ENCODE measurements at places on chromosomes 13 and 19.

DNA sequence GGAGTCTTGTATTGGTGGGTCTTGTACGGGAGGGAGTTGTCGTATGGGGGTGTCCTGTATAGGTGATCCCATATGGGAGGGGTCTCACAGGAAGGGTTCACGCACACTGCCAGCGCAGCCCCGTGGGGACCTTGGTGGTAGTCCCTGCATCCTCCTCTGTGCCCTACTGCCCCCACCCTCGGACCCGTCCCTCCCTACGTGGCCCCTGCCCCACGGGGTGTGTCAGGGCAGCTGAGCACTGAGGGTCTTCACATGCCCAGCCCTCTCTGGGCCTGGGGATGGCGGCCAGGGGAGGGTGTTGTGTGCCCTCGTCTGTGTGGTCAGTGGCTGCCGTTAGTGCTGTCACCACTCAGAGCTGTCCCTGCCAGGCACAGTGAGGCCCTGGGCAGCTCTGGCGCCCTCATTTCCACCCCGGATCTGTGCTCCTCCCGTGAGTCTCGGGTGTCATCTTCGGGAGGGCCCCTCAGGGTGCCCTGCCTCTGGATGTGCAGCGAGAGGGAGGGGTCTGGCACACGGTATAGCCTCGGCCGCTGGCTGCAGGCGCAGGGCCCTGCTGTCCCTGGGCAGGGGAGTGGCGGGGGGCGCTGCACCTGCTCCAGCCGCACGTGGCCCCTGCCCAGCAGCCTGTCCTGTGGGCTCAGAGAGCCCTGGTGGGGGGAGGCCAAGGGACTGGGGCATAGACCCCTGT lies 16.0 kb upstream of the GNA15 start:
- no peak for DNase-seq

GRCh38 chr19:2602391-2603181 lies 99.9 kb downstream of the GNG7 start:
- no peak for DNase-seq

DNA sequence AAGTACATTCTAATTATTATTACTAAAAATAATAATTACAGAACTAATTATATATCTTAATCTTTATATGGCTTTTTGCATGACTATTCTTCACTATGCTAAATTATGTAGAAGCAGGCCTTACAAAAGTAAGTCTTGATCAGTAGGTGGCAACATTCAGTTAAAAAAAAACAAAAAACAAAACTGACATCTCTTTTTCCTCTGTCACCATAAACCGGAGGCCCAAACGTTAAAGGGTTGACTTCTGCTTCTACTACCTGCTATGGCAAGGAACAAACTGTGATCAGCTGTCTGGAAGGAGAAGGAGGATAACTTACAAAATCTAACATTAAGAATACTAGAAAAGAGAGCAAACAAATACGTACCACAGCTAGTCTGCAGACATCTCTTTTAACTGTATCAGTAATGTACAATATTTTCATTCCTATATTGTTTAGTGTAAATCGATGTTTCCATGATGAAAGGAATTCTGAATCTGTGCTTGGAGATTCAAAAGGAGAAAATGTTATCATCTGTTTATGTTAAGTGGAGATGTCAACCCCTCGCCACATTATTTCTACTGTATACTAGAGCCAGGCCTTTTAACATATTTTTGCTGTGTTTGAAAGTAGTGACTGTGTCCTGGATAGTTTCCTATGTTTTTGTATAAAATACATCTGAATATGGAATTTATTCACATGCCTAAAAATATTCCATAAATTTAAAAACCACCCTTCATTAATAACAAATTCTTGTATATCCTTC lies 1525.4 kb downstream of the SLITRK1 start:
- peak; percentile 1 for DNase-seq

DNA sequence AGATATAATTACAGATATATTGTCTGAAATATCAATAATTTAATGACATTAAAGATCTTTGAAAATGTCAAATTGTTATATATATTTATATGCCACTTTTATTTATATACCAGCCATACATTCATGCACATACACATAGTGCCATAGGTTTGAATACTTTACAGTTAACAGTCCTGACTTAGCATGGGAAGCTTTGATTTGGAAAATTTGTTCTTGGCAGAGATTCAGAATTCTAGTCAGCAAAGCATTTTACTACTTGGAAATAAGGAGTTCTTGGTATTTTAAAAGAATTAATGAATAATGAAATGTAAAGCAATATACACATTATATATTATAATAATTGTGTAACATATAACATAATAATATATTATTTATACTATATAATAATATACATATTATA lies 277.0 kb upstream of the PCDH20 start:
- no peak for DNase-seq

DNA sequence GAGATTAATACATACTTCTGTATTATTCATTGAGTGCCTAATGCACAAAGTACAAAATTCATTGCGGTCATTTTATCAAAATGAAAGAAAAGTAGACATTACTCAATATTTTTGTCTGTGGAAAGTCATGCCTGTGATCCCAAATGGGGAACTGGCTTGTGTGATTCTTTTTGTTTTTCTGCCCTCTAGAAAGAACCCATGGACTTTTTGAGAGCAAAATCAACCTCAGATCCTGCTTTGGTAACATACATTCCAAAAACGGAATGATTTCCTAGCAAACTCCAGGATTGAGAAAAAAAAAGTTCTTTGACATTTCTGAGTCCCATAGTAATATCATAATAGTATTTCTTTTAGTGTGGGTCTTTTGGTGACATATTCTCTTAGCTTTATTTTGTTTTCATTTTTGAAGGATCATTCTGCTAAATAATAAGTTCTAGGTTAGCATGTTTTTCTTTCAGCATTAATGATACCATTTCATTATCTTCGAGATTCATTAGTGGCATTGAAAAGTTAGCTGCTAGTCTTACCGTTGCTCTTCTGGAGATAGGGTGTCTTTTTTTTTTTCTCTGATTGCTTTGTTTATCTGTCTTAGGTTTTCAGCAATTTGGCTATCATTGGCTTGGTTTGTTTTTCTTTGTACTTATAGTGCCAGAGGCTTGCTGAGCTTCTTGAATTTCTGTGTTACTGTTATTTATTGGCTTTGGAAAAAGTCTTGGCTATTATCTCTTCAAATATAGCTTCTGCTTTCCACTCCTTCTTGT lies 102.4 kb upstream of the CSNK1A1L start:
- DNase-seq, result no peak

DNA sequence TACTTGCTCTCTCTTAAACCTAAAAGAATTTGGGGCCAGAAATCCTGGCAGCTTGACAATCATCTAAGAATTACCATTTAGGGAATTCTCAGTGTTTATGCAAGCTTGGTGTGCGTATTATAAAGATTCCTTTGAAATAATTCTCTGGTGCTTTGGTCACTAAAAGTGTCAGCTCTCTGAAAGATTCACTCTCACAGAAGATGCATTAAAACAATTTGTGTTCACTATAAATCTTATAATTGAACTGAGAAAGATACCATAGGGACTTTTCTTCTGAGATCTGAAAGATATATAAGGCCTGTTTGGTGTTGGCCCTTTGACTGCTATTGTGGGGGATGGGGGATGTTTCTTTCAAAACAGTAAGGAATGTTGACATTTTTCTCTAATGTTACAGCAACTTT lies 27.3 kb downstream of the EPSTI1 start:
- DNase-seq, result no peak

- DNase-seq, result no peak
Measured at GRCh38 chr13:21576426-21576825, 27.5 kb downstream of the MICU2 start.

DNA sequence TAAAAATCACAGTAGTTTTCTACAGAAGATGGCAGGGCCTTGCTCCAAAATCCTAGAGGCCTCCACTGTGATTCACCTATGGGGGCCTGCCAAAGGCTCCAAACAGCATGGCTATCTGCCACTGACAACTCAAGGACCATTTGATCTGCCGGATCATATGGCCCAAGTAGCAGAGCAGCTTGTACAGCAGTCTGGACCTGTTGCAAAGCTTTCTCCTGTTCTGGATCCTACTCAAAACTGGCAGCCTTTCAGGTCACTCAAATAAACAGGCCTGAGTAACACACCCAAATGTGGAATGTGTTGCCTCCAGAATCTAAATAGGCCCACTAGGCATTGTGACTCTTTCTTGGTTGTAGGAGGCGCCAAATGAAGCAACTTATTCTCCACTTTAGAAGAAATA lies 1049.3 kb downstream of the PCDH9 start:
- no peak for DNase-seq

GRCh38 chr19:9075064-9075949 lies 11.6 kb upstream of the OR1M1 start:
- peak; percentile 98 for DNase-seq

DNA sequence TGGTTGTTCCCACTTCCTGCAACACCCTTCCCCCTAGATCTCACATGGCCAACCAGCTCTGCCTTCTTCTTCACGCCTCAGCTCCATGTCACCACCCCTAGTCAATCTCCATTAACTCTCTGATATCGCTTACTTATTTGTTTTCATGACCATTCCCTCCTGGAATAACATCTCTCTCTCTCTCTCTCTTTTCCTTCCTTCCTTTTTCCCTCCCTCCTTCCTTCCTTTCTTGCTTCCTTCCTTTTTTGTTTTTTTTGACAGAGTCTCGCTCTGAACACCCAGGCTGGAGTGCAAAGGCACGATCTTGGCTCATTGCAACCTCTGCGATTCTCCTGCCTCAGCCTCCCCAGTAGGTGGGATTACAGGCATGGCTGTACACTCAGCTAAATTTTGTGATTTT lies 44.9 kb upstream of the ADGRL1 start:
- DNase-seq, result no peak

- no peak for DNase-seq
Measured at GRCh38 chr13:77313923-77314322, 13.0 kb downstream of the MYCBP2 start.

GRCh38 chr19:51809787-51810186 lies 14.8 kb downstream of the FPR3 start:
- DNase-seq, result no peak

DNA sequence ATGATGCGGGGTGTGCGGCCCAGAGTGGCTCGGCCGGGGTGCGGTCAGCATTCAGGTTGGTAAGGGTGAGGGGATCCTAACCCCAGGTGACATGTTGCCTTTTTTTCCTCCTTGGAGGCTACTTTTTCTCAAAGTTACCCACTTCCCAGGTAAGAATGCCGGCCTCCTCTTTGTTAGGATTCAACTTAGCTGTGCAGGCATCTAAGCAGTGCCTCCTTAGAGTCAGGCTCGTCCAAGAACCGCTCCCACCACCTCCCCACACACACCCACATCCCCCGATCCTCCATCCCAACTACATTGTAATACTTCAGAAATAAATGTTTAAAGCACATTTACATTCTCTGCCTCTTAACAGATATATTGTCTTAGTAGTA lies 733 bp upstream of the ENOX1 start:
- DNase-seq, result no peak

DNA sequence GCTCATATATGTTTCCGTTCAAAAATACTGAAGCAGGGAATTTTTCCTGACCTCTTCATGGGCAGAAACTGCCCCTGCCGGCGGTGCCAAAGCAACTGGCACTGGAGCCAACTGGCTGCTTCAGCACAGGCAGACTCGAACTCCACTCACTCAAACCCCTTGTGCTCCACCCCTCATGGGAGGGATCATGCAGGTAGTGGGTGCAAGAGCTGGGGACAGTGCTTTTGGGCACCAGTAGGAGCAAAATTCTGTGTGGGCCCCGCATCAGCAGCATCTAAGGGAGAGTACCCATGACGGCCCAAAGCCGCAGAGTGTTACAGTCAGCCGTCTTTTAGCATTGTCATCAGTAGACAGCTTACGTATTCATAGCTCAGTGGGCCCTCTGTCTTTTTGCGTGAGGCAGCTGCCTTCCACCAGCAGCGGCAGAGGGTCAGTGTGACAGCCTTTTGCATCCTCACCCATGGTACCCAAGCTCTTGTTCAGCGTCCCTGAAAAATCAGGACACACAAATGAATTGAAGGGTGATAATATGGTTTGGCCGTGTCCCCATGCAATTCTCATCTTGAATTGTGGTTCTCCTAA lies 393.8 kb downstream of the SLITRK6 start:
- DNase-seq, result no peak

GRCh38 chr13:20161275-20161950 lies 561 bp upstream of the GJA3 start:
- no peak for DNase-seq

DNA sequence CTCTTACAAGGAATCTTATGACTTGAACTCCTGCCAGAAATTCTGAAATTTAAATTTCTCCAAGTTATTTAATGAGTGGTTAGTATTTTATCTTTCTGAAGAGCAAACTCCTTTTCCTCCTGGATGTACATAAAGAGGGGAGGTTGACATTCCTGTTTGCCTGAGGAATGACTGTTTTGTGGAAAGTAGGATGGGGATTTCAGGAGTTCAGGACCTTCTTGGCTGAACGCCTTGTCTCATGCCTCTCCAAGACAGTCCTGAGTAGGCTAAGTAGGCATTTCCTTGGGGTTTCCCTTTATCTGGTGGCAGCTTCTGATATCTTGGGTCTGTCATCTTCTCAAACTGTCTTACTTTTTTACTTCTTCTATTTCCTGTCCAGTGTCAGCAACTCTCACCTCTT lies 356.6 kb downstream of the TDRD3 start:
- DNase-seq, result no peak

GRCh38 chr13:73428706-73429105 lies 369.9 kb downstream of the KLF5 start:
- no peak for DNase-seq

DNA sequence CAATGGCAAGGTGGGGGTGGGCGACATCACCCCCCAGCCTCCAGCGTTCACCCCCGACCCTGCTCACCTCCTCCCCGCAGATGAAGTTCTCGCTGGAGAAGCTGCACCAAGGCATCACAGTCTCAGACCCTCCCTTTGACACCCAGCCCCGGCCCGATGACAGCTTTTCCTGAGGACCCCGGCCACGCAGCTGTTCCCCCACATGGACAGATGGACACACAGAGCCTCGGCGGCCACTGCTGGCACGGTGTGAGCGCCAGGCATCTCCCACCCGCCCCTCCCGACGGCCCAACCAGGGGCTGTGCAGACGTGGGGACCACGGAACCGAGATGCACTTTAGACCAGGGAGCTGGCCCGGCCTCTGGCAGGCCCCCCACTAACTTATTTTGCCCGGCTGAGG lies 4.3 kb upstream of the SCN1B start:
- no peak for DNase-seq

All from ACHN (cell line).